Choroid plexus epithelial cell (primary cell): ENCODE measurements at places on chromosomes 1 and 21.

DNA sequence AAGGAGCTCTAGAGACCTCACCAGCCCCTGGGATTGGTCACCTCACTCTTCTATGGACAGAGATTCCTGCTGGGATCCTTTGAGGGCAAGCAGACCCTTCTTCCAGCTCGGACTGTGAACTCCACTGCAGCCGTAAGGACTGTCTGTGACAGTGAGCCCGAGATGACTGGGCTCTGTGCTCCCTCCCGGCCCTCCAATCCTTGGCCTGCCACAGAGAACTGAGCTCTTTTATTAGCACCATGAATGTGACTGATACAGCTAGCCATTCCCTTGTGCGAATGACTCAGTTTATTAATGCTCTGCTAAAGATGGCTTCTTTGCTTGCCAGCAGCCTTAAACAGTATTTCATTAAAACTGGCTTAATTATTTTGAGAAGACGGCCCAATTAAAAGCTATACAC, 194.6 kb upstream of the LMO4 start:
- DNase-seq, result no peak

DNA sequence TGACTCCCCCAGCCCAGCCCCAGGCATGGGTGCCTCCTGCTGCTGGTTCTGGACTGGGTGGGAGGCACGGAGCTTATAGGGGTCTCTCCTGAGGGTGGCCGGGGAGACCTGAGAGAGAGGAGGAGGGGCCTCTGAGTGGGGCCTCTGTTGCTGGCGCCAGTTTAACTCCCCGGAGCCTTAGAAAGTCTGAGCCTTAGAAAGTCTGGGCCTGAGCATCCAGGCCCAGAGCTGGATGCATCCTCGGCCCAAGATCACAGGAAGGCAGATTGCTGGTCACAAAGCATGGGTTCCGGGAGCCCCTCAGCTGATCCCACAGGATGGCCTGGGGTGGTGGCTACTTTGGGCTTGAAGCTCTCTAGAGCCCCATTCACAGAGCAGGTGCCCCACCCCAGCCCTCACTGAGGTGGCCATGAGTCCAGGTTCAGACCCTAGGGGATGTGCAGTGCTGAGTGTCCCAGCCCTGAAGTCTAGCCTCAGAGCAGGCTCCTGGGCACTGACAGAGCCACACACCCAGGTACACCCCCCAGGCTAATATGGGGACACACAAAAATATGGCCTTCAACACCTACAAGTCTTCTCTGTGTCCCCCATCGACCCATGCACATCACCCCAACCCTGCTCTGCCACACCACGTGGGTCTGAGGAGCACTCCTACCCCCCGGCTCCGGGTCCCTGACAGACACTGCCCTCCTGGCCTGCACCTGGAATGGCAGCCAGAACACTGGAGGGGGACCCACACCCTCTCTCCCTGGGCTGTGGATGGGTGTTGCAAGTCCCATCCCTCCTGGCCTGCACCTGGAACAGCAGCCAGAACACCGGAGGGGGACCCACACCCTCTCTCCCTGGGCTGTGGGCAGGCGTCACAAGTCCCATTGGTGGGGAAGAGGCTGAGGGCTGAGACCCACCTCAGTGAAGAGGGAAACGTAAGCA, 9.7 kb downstream of the PLA2G2F start:
- DNase-seq, result no peak

DNA sequence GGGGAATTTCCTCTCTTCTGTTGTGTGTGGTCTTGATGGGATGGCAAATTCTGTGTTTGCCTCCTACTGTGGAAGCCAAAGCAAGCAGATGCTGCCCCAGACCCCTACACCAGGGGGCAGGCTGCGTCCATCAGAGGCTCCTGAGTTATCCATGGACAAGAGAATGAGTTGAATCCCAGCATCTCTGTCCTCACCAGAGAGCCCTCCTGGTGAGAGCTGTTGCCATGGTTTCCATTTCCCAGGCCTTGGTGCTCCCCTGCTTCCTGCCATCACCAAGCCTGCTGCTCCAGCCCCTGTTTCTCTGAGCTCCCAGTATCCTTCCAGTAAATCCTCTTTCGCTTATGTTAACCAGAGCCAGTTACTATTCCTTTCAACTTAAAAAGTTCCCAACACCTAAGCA, 20.4 kb upstream of the GNG12 start:
- peak; percentile 97 for DNase-seq

GRCh38 chr1:206030191-206030590, 6.5 kb upstream of the CTSE start:
- no peak for DNase-seq

- DNase-seq, result peak; percentile 23
These were observed 79.5 kb downstream of the EVI5 start for GRCh38 chr1:92705446-92705845.

DNA sequence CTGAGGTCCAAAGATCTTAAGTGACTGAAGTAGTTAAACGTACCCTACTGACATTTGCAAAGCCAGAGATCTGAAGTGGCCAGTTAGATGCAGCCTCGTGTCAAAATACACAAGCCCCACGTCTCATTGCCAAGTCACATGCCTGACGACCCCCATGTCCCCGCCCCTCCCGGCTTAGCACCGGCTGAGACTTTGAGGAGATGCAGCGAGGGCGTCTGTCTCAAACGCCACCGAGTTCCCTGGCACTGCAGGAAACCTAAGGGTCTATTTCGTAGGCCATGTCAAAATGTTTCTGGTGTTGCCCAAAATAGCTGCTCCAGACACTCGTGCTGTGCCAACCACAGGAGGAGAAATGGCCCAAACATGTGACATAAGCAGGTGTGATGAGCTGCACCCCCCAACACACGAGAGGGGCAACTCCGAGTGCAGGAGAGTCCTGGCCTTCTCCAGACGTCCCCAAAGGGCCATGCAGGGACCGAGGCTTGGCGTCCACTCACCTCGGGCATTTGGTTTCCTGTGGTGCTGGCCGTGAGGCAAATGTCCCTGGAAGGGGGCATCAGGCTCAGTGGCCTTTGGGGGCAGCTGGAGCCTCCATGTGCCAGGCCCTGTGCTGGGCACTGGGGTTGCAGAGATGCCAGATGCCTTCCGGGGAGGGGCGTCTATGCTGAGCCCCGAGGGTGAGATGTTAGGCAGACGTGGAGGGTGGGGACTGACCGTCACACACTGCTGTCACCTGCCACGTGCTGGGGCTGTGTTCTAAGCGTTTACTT, 67.0 kb downstream of the MATN1 start:
- DNase-seq, result no peak

GRCh38 chr1:94773931-94774422, 46.2 kb upstream of the SLC44A3 start:
- peak; percentile 93 for DNase-seq

GRCh38 chr1:161106431-161106830, 8.3 kb downstream of the KLHDC9 start:
- no peak for DNase-seq

DNA sequence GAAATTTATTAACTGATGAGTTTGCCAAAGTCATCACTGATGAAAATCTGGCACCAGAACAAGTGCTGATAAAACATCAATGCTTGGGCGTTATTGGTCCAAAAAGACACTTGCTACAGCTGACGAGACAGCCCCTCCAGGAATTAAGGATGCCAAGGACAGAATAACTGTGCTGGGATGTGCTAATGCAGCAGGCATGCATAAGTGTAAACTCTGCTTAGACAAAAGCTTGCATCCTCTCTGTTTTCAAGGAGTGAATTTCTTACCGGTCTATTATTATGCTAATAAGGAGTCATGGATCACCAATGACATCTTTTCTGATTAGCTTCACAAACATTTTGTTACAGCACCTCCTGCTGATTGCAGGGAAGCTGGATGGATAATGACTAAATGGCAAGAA, 402.0 kb downstream of the LTN1 start:
- DNase-seq, result no peak

DNA sequence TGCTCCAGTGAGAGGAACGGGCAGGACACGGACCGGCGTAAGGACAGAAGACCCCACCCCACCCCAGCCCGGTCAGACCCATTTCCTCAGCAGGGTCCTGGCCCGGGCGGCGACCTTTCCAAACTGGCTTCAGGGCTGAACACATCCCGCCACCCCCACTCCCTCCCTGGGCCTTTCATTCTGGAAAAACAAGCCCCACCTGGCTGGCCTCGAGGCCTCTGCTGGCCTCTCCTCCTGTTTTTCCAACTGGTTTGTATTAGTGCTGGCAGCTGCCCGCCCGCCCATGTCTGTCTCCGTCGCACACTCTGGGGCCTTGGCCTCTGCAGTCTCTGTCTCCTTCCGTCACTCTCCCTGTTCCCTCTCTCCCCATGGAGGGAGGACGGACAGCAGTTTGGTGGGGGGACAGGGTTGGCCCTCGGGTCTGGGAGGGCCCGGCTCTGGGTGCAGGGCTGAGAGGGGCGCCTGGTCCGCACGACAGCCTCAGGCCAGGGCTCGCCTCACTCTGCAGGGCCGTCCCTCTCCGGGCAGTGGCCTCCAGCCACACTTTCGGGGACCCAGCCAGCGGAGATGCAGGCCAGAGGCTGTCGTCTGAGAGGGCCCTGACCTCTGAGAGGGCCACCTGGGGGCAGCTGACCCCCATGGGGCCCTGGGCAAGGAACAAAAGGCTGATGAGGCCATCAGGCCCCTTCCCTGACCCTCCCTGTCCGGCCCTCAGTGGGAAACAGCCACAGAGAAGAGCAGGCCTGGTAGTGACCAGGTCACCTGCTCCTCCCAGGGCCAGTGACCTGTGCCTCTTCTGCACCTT, 1.5 kb upstream of the MXRA8 start:
- peak; percentile 39 for DNase-seq

DNA sequence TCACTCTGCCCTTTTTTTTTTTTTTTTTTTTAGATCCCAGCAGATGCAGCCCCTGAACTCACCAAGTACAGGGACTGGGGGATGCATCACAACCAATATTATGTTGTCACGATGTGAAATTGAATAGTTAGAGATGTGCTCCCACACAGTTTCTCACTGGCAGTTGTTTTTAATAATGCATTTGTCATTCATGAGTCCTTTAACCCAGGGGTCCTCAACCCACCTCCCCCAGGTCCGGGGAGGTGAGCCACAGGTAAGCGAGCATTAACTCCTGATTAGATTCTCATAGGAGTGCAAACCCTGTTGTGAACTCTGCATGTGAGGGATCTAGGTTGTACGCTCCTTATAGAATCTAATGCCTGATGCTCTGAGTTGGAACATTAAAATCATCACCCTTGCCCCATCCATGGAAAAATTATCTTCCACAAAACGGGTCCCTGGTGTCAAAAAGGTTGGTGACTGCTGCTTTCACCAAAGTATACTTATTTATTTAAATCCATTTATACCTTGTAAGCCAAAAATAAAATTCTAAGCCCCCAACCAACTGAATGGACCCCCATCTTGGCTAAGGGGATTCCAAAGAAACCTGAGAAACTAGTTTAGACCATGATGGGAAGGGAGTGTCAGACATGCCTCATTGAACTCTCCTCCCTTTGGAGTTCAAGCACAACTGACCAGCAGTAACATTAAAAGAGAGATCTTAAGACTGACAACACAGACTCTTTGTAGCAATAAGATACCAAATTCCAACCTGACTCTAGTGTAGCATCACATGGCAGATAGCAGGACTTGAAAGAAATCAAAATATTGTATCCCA, 119.3 kb upstream of the ATP1A1 start:
- DNase-seq, result no peak

DNA sequence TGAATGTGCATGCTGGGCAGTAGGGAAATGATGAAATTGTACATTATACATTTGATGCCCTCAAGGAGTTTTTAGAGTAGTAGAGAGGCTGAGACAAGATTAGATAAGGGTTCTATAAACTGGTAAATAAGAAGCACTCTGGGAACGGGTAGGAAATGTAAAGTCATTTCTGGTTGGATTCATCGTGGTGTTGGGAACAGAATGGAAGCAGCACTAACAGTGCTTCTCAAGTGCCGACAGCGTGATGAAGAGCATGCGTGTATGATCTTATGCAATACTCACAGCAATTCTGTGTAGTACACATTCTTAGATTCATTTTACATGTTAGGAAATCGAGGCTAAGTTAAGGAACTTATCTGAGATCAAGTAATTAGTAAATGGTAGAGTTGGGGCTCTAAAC, 45.9 kb downstream of the GPR88 start:
- DNase-seq, result no peak
